ENCODE measurements at places on chromosomes 4 and X.

DNA sequence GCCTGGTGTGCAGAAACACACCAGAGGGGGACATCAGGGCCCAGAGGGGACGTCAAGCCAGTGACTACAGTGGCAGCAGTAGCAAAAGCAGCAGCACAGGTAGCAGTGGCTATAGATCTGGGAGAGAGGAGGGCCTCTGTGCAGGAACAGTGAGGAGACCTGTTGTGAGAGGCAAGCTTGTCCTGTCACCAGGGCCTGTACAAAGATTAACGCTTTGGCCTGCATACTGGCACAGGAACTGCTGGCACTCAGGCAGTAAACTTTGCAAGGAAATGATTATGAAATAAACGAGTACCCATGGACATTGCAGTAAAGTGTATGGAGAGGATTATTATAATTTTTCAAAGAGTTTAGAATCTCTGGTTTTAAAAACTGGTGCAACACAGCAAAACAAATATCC lies 5.5 kb upstream of the PHF8 start:
- no peak for DNase-seq

GRCh38 chr4:33104273-33104672 lies 2384.1 kb downstream of the PCDH7 start:
- no peak for DNase-seq

DNA sequence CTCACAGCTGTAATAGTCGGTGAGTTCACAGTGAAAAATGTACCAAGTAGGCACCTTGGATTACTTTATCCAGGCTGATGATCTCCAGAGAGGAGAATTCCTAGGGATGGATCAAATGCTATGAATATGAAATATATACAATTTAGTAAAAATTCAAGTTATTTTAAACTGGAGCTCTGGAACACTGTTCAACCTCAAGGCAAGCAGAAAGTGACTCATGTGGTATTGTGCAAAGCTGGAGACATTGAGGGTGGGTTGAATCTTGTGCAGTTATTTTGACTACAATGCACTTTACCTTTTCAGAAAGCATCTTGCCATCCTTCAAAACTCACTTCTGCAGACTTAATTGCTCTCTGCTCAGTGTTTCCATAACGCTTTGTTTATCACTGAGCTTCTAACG lies 43.4 kb downstream of the OSTC start:
- DNase-seq: no peak

DNA sequence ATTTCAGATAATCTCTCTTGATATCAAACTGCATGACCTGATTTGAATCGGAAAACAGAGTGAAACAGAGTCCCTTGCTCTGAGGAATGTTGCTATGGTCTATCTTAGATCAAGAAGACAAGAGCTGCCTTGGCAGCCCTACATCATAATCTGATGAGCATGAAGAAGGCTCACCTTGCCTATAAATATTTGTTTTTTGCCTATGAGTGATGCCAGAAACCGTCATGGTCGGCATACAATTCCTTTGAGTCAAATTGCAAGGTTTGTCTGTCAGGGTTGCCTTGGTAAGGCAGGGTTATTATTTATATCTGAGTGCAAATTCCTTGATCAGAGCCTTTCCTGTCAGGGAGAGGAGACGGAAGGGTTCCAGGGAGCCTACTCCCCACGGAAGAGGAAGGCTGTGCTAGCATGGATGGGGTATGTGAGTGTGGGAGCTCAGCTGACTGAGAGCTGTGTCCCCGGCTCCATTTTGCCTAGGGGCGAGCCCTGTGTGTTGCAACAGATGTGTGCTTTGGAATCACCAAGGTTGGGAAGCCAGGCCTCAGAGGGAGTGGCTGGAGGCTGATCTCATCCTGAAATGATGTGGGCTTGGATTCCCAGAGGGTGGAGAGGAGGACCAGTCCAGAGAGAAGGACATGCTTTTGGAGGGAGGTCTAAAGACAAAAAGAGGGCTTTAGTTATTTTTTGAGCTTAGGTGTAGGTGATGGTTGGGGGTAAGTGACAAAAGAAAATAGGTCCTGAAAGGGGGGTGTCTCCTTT lies 43.6 kb downstream of the RTL9 start:
- DNase-seq: no peak

- no peak for DNase-seq
Observed at GRCh38 chr4:1060621-1061020, 49.2 kb downstream of the FGFRL1 start.

- no peak for DNase-seq
Observed at GRCh38 chr4:41050116-41050515, 164.2 kb downstream of the APBB2 start.

All from stimulated activated CD4-positive, alpha-beta T cell treated with anti-CD3 and anti-CD28 coated beads, TNF-alpha, amount 100 ng/mL, for 48 hours (primary cell).